ENCODE measurements at places on chromosomes 6 and 20.
A peak's percentile ranks its signal among the peaks of the same experiment; 100 is the strongest.

DNA sequence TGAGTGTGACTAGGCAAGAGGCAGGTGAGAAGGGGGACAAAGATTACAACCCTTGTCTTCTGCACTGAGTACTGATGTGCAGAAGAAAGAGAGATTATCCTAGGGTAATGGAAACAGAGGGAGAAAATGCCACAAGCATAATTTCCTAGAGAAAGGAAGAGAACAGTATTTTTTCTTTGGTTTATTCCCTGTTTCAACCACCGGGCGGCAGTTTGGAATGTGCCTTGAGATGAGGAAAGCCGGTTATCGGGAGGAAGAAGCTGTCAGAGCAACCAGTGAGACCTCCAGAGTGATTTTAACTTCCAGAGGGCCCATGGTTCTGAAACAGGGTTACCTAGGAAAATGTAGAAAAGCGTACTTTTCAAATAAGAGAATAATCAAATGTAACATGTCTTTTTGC is 121.4 kb downstream of the REV3L start:
- DNase-seq, result peak; percentile 57

- DNase-seq, result no peak
Measured at GRCh38 chr6:155439376-155439775, 16.3 kb downstream of the NOX3 start.

DNA sequence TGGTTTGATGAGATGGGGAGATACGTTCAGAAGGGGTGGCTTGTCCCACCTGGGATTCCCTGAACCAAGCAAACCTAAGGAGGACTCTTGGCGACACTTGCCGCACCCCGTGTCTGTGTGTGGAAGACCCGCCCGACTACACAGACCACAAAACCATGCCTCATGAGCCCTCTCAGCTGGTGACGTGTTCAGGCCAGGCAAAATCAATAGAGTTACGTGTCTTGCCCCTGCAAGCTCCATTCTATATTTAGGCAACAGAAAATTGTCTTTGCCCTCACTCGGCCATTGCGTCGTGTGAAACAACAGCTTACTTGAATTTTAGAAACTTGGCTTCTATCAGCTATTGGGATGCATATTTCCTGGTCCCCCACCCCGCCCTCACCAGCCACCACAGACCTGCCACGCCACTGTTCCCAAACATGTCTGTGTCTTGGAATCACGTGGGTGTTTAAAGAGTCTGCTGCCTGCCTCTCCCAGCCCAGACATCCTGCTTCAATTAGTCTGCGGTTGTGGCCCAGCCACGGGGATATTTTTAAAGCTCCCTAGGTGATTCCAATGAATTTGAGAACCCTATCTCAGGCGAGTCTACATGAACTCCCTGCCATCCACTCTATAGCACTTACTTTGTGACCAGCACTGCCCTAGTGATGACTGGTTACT is 279.2 kb upstream of the EXOC2 start:
- DNase-seq, result no peak

- DNase-seq, result no peak
Measured at GRCh38 chr6:63677282-63677681, 41.7 kb downstream of the PHF3 start.

DNA sequence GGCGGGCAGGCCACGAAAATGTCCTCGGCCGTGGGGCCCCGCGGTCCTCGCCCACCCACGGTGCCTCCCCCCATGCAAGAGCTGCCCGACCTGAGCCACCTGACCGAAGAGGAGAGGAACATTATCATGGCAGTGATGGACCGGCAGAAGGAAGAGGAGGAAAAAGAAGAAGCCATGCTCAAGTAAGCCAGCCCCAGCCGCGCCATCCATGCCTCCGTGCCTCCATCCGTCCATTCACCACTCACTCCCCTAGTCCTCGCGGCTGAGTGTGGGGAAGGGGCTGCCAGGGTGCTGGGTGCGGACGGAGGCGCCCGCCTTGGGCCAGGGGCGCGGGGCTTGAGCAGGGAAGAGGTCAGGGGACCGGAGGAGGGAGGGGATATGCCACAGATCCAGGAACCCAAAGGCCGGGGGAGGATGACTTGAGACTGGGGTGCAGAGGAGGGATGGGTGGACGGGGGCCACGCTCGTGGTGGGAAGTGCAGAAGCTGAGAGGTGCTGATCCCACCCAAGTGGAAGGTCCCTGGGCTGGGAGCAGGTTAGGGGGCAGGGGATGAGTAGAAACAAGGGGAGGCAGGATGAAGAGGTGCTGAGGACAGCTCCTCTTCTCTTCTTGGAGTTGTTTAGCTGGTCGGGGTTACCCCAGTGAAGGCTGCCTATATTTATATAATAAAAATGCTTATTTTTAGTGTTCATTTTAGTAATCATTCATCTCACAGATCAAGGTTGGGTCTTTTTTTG is 825 bp downstream of the RIMS1 start:
- DNase-seq, result no peak

DNA sequence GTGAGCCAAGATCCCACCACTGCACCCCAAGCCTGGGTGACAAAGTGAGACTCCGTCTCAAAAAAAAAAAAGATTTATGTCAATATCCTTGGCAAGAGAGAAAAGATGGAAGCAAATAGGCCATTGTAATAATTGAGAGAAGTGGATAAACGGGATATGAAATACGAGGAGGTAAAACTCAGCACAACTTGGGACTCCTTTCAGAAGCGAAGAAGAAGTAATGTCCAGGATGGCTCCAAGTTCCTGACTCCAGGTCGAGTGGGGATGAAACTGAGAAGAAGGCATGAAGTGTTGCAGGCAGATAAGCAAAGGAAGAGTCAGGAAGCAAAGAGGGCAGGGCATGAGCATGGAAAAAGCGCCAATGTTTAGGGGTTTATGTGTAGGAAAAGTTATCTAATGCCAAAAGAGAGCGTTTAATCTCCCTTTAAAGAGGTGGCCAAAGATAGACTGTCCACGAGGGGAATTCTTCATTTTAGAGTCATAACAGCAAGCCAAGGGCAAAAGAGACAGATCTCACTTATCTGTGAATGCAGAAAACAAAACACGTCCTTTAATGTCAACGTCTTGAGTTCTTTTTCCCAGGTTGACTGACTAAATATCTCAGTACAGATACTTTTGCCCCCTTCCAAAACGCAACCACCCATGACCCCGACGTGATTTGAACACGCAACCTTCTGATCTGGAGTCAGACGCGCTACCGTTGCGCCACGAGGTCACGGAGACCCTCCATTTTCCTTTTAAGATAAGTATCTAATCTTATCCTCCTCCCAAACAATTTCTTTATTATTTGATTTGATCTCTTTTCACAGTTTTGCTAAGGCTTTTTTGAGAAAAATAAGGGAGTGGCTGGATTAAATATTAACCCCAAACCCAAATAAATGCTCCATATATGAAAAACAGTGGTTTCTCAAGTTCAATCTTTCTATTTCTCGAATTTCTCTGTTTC is 46.3 kb upstream of the BTN3A2 start:
- no peak for DNase-seq

GRCh38 chr6:13474360-13474759 is 13.0 kb downstream of the GFOD1 start:
- no peak for DNase-seq

DNA sequence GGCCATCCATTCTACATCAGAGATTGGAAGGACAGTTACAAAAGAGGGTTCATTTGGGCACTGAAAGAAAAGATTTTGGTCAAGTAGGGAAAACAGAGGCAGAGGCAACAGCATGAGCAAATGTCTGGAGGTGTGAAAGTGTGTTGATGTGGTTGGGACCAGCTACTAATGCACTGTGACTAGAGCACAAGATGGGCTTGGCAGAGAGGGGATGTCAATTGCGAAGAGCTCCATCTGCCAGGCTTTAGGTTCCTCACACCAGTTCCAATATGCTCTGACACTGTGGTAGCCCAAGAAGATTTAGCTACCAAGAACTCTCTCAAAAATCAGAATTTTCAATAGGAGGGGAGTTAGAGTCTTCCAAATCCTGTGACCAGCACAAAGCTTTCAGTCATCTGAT is 42.1 kb downstream of the TRAF3IP2 start:
- DNase-seq, result no peak

- peak; percentile 89 for DNase-seq
Measured at GRCh38 chr6:28589234-28589956, 63.7 kb downstream of the GPX5 start.

DNA sequence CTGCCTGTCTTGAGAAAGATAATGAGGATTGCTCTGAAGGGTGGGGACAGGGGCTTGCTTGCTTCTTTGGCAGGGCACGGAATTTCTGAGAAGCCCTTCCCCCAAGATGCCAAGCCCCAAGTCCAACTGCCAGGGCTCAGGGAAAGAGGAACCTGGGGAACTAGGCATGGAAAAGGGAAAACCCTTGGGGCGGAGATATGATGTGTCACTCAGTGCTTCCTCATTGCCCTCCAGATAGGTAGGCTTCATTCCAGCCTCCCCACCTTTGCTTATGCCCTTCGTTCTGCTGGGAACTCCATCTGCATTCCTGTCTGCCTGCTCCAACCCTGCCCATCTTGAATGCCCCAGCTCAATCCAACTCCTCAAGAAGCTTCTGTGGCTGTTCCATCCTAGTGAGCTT is 61.2 kb downstream of the VEGFA start:
- no peak for DNase-seq

DNA sequence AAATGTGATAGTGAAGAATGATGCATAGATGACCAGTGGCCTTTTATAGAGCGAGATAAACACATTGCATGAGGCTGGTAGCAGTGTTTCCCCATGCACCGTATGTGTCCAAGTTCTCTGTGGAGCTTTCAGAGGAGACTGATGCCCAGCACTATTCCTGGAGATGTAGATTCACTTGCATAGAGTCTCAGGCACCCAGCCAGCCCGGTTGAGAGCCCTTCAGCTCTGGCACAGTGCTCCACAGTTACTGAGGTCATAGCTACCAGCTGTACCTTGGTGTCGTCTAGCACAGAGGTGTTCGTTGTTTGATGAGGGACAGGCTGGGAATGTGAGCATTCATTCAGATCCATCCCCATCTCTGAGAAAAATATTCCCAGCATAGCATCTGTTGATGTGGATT is 328.9 kb downstream of the FARS2 start:
- no peak for DNase-seq

DNA sequence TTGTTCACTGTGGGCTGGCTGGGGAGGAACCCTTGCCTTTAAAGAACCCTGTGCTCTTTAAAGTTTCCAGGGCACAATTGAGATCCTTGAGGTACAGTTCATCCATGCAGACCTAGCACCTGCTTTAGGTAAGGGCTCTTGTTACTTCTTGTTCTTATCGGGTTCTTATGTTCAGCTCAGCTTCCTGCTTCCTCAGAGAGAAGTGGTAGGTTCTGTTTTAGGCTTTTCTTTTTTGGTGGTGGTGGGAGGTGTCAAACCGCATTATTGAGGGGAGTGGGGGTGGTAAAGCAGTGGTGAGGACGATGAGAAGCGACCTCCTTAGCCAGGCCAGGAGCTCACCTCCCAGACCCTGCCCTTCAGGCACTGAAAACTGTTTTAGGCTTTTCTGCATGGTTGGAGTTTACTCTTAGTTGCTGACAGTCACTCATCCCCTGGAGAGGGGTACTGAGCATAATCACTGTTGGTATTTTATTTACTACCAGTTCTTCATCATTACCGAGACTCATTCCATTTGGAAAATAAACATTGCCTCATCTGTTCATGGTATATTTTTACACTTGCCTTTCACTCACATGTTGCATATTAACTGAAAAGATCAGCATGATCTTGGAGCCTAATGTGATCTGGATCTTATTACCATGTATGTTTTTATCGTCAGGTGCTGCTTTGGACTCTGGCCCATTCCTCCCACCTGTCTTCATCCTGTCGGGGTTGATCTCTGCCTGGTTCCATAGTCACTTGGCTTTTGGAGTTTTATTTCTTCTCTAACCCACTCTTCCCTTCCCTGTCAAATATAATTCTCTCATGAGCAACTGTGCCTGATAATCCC is 35.4 kb downstream of the SLC16A10 start:
- no peak for DNase-seq

GRCh38 chr6:137025786-137026730 is 18.7 kb downstream of the IL20RA start:
- DNase-seq, result no peak

DNA sequence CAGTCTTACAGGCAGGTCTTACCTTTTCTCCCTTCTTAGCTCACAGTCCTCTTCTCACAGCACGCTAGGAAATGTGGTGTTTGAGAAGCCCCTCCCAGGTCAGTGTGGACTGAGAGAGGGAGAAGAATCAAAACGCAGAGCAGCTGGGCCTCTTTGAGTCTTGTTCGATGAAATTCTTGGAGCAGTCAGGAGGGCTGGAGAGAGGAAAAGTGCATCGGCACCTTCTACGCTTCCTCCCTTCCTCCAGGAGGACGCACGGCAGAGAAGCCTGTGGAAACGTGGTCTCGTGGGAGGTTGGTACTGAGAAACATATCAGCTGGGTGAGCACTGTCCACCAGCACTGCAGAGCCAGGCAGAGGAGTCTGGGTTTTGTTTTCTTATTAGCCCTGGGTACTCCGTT is 52.7 kb downstream of the TXLNB start:
- no peak for DNase-seq

DNA sequence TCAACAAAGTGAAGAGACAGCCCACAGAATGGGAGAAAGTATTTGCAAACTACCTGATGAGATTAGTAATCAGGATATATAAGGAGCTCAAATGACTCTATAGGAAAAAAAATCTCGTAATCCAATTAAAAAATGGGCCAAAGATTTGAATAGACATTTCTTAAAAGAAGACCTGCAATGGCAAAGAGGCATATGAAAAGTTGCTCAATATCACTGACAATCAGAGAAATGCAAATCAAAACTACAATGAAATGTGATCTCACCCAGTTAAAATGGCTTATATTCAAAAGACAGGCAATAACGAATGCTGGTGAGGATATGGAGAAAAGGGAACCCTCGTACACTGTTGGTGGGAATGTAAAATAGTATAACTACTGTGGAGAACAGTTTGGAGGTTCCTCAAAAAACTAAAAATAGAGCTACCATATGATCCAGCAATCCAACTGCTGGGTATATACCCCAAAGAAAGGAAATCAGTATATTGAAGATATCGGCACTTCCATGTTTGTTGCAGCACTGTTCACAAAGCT is 65.0 kb downstream of the TOX2 start:
- DNase-seq, result no peak

- no peak for DNase-seq
Measured at GRCh38 chr6:107275330-107275865, 160.1 kb upstream of the BEND3 start.

GRCh38 chr6:33609528-33609927 is 11.6 kb upstream of the ITPR3 start:
- DNase-seq, result peak; percentile 82

GRCh38 chr6:125377621-125378020 is 75.9 kb upstream of the HDDC2 start:
- no peak for DNase-seq
